Large intestine (tissue), 12 donors: ENCODE measurements at places on chromosomes 11 and 22. TPM values are rescaled to one million over a fixed set of nuclear protein-coding genes. Genes with fewer than 3 reads are reported as not detected.

Gene P2RY2
- polyA plus RNA-seq: 4.8 TPM

DNA sequence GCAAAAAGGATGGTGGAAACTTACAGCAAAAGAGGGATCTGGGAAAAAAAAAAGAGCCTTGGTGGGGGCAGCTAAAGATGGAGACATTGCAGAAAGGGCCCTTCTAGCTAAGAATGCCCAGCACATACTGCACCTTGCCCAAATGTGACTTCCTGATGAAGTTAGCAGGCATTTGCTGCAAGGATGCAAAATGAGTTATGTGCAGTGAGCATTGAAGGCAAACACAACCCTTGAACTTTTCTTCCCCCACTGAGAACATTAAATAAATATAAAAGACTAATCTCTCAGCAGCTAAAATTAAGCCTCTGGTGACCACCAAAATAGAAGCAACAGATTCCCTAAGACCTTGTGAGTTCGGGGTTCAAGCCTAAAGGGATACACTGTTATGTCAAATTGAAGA is 129.9 kb downstream of the ARL14EP start:
- no peak overlapping the region for H3K27ac ChIP-seq
- H3K36me3 ChIP-seq: no peaks in the 10 kb centered on the region
- H3K4me1 ChIP-seq: no peaks in the 10 kb centered on the region

- peaks cover 25% of the 10 kb centered on the region for H3K4me1 ChIP-seq
- H3K27me3 ChIP-seq: no peaks in the 10 kb centered on the region
- DNase-seq: no peak
- no peak overlapping the region for H3K27ac ChIP-seq
- no peaks in the 10 kb centered on the region for H3K36me3 ChIP-seq
These were observed 344.1 kb downstream of the LARGE1 start for GRCh38 chr22:33576205-33576604.

GRCh38 chr11:8720868-8721608 is 38.4 kb downstream of the RPL27A start:
- no peaks in the 10 kb centered on the region for H3K27me3 ChIP-seq
- no peak overlapping the region for H3K4me3 ChIP-seq
- peak overlapping the region; percentile 81 for H3K27ac ChIP-seq
- peaks cover 78% of the 10 kb centered on the region for H3K4me1 ChIP-seq

Gene HEPHL1
- polyA plus RNA-seq: 0.54 TPM

DNA sequence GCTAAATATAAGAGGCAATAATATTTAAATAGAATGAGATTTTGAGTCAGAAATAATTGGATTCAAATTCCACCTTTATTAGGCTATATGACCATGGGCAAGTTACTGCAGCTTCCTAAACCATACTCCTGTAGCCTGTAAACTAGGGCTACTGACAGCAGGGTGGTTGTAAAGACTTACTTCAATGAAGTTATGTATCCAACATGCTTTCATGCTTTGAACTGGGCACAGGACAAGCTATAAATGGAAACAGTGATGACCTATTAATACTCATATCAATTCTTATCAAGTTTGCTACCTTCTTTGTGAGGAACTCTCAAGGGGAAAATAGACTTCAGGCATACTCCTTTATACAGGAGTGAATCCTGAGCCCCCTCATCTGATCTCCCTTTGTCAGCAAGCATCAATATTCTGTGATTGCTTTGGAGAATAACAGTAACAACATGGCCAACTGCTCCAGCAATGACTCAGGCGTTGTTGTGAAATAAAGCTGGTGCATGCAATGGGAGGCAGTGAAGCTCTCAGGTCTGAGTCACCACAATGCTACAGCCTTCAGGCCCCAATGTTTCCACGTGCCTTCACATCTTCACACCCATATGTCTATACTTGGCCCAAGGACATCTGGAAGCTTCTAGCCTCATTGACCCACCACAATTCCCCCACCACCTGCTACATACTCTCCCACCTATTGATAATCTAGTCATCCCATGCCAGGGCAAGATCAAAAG is 102.5 kb downstream of the KCNA4 start:
- H3K36me3 ChIP-seq: no peaks in the 10 kb centered on the region
- H3K4me1 ChIP-seq: no peaks in the 10 kb centered on the region
- DNase-seq: no peak
- no peak overlapping the region for H3K4me3 ChIP-seq
- H3K27ac ChIP-seq: no peak overlapping the region

Gene C22orf42
- polyA plus RNA-seq: 0.21 TPM

DNA sequence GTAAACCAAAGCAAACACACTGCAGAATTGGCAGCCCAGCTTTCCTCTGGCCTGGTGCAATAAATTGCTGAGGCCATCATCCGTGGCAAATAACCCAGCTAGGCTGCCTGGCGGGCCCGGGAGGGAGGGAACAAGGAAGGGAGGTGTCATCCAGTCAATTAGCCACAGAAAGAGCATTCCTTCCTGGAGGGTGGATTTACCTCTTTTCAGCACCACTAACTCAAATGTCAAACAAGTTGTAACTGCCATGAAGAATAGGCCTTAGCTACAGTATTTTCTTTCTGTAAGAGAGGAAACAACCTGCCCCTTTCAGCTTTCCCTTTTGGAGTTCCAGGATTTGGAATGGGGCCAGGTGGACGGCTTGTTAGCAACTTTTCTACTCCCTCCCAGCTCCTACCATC is 163.8 kb upstream of the BDNF start:
- peaks cover 9% of the 10 kb centered on the region for H3K27me3 ChIP-seq
- no peaks in the 10 kb centered on the region for H3K4me1 ChIP-seq

GRCh38 chr11:87265979-87266378 is 228.2 kb downstream of the TMEM135 start:
- H3K36me3 ChIP-seq: no peaks in the 10 kb centered on the region
- DNase-seq: no peak
- H3K4me3 ChIP-seq: no peak overlapping the region
- H3K27me3 ChIP-seq: no peaks in the 10 kb centered on the region
- H3K4me1 ChIP-seq: no peaks in the 10 kb centered on the region

- DNase-seq: no peak
- no peaks in the 10 kb centered on the region for H3K36me3 ChIP-seq
- no peak overlapping the region for H3K27ac ChIP-seq
- no peak overlapping the region for H3K4me3 ChIP-seq
- H3K27me3 ChIP-seq: peaks cover 34% of the 10 kb centered on the region
- H3K4me1 ChIP-seq: no peaks in the 10 kb centered on the region
These were observed 177.4 kb downstream of the BUD13 start for GRCh38 chr11:116595305-116595880.

Gene YPEL4
- polyA plus RNA-seq: 2.6 TPM

GRCh38 chr11:108985236-108985944 is 320.5 kb downstream of the DDX10 start:
- no peaks in the 10 kb centered on the region for H3K36me3 ChIP-seq
- H3K4me1 ChIP-seq: no peaks in the 10 kb centered on the region
- H3K4me3 ChIP-seq: no peak overlapping the region
- no peak for DNase-seq

- H3K4me3 ChIP-seq: no peak within 1 kb of the TSS
- peak; percentile 9 for DNase-seq
- H3K27ac ChIP-seq: peak within 1 kb of the TSS; percentile 30
- H3K27me3 ChIP-seq: no peaks in the 10 kb centered on the region
- H3K36me3 ChIP-seq: no peaks in the 10 kb centered on the region
These were observed at the start of gene PLAAT2 for GRCh38 chr11:63563201-63564055. Gene PLAAT2, minus strand, starts transcription at chr11:63563379. Its CDS starts 55 bp downstream, at chr11:63563324.

Gene CDC42BPG
- 5.5 TPM for polyA plus RNA-seq

- no peaks in the 10 kb centered on the region for H3K4me1 ChIP-seq
- no peak overlapping the region for H3K4me3 ChIP-seq
- no peaks in the 10 kb centered on the region for H3K27me3 ChIP-seq
- no peaks in the 10 kb centered on the region for H3K36me3 ChIP-seq
- no peak overlapping the region for H3K27ac ChIP-seq
These were observed 128.0 kb downstream of the MPPED1 start for GRCh38 chr22:43539572-43540528.

- DNase-seq: no peak
- no peaks in the 10 kb centered on the region for H3K27me3 ChIP-seq
- peaks cover 2% of the 10 kb centered on the region for H3K4me1 ChIP-seq
- H3K36me3 ChIP-seq: no peaks in the 10 kb centered on the region
- H3K4me3 ChIP-seq: no peak overlapping the region
These were observed 58.8 kb downstream of the CHRDL2 start for GRCh38 chr11:74672332-74672955.

DNA sequence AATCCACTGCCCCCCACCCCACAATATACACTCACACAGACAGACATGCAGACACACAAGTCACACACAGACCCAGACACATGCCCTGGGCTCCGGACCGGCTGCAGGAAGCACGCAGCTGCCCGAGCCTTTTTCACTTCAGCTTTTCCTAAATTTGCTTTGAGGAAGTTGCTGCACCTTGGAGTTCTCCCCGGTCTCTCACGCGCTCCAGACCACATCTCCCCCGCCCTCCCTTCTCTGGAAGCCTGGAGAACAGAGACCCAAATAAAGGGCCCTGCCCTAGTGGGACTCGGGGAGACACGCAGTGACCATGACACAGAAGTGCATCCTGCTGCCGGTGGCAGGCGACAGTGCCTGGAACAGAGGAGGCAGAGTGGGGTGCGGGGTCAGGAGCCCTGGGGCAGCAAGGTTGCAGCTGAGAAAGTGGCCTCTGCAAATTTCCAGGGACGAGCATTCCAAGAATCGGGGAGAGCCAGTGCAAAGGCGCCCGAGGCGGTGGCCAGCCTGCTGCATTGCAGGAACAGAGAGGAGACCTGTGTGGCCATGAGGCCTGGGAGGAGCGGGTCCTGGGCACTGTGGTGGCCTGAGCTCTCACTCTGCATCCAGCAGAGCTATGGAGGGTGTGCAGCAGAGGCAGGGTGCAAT is 19.1 kb downstream of the RPL3 start:
- H3K27ac ChIP-seq: no peak overlapping the region
- DNase-seq: no peak
- no peak overlapping the region for H3K4me3 ChIP-seq
- no peaks in the 10 kb centered on the region for H3K36me3 ChIP-seq

Gene POTEH
- not detected for polyA plus RNA-seq

DNA sequence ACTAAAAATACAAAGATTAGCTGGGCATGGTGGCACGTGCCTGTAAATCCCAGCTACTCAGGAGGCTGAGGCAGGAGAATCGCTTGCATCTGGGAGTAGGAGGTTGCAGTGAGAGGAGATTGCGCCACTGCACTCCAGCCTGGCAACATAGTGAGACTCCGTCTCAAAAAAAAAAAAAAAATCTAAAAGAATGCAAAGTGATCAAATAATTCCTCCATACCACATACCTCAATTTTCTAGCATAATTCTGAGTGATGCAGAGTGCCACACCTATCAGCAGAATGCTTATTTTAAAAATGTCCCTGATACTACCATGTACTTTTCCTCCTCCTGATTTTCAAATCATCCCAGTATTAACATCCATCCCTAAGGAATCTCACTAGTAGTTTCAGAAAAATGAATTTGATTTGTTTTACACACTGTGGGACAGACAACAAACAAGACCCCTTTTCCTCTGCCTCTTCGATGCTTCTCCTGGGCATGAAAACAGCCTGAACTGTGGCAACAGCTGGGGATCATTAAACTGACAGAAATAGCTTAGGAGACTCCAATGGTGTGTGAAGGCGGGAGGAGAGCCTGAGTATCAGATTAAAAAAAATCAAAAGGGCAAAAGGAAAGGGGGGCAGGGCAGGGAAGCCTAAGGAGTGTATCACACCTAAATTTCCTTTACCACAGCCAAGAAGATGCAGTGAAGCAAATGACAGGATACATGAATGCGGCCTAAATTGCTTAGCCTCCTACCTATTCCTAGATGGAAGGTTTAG is 114.7 kb downstream of the SGSM3 start:
- no peak for DNase-seq
- H3K27me3 ChIP-seq: no peaks in the 10 kb centered on the region
- no peaks in the 10 kb centered on the region for H3K4me1 ChIP-seq
- H3K4me3 ChIP-seq: no peak overlapping the region
- no peaks in the 10 kb centered on the region for H3K36me3 ChIP-seq

DNA sequence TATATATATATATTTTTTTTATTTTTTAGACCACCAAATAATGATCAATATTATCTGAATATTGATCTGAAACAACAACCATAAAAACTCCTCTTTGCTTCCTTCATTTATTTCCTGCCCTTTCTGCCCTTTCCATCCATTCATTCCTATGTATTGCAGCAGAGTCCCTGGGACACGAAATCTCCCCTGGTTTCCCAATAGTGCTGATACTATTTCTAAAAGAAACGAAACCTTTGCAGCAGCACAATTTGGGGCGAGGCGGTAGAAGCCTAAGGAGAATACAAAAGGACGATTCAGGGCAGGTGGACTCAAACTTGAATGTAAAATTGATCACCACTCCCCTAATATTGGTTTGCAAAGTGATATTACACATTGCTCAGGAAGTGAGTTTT is 16.9 kb upstream of the AMOTL1 start:
- DNase-seq: no peak
- H3K27me3 ChIP-seq: no peaks in the 10 kb centered on the region
- no peak overlapping the region for H3K4me3 ChIP-seq

Gene CDHR5
- polyA plus RNA-seq: 763 TPM

- H3K27me3 ChIP-seq: peaks cover 7% of the 10 kb centered on the region
- no peak overlapping the region for H3K4me3 ChIP-seq
- H3K27ac ChIP-seq: no peak overlapping the region
These were observed 3.7 kb downstream of the IL2RB start for GRCh38 chr22:37146051-37146385.

DNA sequence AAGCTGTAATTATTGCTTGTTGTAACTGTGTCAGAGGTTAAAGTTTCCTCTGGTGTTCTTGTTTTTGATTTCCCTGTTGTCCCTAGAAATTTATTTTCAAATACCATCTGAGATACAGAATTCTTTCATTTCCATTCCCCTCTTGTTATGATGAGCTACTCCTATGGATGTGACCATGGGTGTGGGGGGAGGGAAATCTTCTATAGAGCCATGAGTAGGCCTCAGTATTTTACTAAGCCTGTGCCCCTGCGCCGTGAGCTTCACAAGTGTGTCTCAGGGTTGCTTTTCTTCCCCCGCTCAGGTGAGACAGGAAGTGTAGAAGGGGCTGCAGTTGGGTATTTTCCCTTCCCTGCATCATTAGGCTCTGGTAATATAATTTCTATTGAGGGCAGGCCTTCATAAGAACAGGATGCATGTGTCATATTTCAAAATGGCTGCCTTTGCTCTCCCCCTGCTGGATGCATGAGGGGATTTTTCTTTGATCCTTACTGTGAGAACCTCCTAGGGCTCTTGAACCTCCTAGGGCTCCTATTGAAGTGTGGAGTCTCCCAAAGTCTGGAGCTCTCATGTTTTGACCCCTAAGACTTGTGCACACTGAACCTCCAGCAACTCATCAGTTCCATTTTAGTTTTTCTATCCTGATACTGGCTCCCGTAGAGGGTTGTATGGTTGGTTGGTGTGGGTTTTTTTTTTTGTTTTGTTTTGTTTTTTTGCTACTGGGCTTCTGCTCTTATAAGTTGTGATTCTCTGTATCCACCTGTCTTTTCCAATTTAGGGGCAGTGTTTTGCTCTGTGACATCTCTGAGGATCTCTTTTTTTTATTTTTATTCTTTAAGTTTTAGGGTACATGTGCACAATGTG is 658.2 kb downstream of the NTM start:
- peak; percentile 19 for DNase-seq
- H3K27me3 ChIP-seq: peaks cover 4% of the 10 kb centered on the region
- no peak overlapping the region for H3K4me3 ChIP-seq
- H3K4me1 ChIP-seq: no peaks in the 10 kb centered on the region
- no peak overlapping the region for H3K27ac ChIP-seq
- no peaks in the 10 kb centered on the region for H3K36me3 ChIP-seq

DNA sequence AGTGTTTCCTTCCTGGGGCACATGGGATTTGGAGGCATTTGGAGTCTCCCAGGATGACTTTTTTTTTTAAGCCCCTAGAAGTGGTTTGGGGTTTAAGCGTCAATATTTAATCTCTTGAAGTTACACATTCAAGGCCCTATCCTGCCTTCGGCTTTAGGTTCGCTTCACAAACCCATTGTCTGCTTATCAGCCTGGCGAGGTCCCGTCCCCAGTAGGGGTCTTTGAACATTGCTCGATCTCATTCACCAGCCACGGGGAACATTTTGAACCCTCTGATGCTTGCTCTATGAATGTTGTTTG is 75.9 kb downstream of the KCNQ1 start:
- no peak overlapping the region for H3K4me3 ChIP-seq
- H3K4me1 ChIP-seq: peaks cover 29% of the 10 kb centered on the region
- H3K27me3 ChIP-seq: no peaks in the 10 kb centered on the region
- no peak overlapping the region for H3K27ac ChIP-seq
- no peak for DNase-seq
